ELR (cell line): ENCODE measurements at places on chromosomes 3 and 15.
A peak's percentile ranks its signal among the peaks of the same experiment; 100 is the strongest.

- DNase-seq: peak; percentile 86
These were observed 691.7 kb upstream of the CBLB start for GRCh38 chr3:106560451-106560966.

- no peak for DNase-seq
These were observed 30.1 kb upstream of the SLC24A5 start for GRCh38 chr15:48090666-48091065.

DNA sequence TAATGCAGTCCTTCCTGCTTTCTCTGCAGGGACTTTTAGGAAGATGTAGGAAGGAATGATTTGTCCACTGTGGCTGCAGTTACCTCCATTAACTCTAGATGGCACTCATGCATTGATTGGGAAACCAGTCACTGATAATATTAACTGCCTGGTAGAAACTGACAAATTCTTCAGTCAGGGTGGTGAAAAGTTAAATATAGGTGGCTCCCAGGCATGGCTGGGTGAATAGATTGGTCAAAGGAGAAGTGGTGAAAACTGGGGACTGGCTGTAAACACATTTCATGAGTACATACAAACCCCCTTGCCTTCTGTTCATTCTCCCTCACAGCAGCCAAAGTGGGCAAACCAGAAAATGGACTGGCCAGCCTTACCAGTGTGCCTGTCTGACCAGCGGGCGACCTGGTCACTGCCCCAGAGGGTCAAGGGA, 333.4 kb downstream of the THSD4 start:
- DNase-seq: peak; percentile 72

DNA sequence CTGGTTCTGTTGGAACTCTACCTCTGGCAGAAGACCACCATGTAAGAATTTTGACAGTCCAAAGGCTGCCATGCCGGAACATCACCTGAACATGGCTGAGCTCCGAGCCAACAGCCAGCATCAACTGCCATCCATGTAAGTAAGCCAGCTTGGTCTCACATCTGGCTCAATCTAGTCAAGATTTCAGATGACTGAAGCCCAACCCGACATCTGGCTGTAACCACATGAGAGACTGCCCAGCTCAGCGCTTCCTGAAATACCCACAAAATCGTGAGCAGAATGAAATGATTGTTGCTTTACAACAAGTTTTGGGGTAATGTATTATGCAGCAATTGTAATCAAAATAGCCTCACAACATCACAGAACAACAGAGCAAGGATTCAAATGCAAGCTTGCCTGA, 32.9 kb downstream of the GHSR start:
- DNase-seq: no peak

DNA sequence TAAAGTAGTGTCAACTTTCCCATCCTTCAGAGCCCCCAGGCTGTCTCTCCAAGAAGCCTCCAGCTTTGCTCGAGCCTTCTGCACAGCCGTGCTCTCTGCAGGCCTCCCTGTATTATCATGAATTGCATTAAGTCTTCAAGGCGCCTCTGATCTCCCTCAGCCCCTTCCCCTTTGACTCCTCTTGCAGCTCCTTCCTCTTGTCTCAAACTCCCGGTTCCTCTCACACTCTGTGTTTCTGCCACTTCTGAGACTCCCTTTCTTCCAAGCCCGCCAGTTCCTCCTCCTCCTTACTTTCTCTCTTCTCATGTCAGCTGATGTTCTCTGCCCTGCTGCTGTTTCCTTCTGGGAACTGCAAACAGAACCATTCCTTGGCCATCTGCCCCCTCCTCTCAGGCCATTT, 418.8 kb downstream of the EPHB1 start:
- DNase-seq: no peak

- DNase-seq: peak; percentile 65
These were observed 539.0 kb downstream of the FGF12 start for GRCh38 chr3:192188218-192188835.

GRCh38 chr3:186976837-186977750, 46.8 kb downstream of the ST6GAL1 start:
- DNase-seq: no peak

GRCh38 chr15:72271895-72272212, 500 bp downstream of the PARP6 start:
- DNase-seq: peak; percentile 41

GRCh38 chr3:21393683-21394311, 357.2 kb downstream of the ZNF385D start:
- no peak for DNase-seq

DNA sequence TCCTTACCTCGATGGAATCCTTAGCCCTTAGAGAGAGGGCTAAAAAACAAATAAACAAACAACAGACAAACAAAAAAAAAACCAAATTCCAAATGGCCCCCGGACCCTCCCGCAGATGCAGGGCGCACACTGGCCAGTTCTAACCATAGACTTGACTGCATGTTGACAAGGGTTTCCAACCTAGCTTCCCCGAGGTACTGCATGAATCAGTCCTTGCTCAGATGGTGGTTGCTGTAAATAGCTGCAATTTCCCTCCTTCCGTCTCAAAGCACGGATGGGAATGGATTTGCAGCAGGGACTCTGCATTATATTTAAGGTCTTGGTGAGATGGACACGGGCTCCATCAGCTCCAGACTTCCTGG, 162.8 kb downstream of the CD47 start:
- DNase-seq: peak; percentile 75

GRCh38 chr3:129031476-129032215, 28.9 kb upstream of the GP9 start:
- no peak for DNase-seq
